ENCODE measurements at places on chromosomes 2 and 18.

- no peak for DNase-seq
These were observed 90.1 kb downstream of the LBH start for GRCh38 chr2:30321466-30321865.

GRCh38 chr2:170521299-170521698, 193.8 kb upstream of the SP5 start:
- no peak for DNase-seq

DNA sequence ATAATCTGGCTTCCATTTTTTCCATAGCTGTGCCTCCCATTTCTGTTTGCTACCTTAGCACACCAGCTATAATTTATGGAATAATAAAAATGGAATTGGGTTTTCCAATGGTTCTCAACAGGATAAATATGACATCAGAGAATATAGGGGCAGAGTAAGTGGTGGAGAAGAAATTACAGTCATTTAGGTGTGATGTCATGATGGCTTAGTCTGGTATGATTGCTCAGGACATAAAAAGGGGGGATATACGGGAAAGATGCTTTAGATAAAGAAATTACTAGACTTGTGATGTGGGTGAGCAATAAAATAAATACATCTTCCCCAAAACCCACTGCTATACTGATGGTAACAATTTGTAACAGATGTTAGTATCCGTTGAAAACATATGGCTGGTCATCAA, 21.6 kb upstream of the KIF5C start:
- no peak for DNase-seq

DNA sequence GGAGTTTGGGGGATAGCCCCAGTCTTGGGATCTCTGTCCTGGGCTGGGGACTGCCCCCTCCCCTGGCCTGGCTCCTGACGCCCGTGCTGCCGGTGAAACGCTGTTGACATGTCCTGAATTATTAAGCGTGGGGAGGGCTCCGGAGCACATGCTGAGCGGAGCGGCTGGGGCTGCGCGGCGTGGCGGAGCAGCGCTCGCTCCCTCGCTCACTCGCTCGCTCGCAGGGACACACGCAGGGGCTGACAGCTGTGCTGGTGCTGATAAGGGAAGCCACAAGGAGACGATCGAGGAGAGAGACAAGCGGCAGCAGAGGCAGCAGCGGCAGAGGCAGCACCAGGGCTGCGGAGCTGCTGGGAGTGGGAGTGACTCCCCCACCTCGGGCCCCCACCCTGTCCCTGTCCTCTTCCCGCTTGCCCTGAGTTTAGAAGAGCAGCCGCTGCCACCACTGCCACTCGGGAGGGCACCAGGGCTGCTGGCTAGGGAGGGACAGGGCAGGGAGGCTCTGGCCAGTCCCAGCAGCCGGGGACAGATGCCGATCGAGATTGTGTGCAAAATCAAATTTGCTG, at the start of gene ASIC4:
Gene ASIC4 (plus strand): TSS at position 287 of the 566 bp plus-strand sequence. CDS start 243 bp downstream, at position 530.
- DNase-seq = no peak

DNA sequence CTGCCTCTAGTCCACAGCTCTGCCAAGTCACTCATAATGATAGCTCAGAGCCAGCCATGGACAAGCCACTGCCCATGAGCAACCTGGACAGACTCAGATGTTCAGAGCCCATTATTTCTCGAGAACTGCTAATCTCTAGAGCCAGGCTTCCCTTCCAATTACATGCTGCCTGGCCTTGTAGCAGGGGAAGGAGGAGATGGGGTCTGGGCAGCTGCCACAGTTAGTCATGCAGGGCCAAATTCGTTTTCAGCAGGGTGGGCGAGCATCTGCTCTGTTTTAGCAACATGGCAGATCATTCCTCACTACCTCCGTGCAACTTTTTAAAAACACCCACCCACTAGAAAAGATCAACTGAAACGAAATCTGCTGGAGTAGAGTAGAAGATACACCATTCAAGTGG, 141.8 kb downstream of the MYO5B start:
- no peak for DNase-seq

- DNase-seq = no peak
These were observed 28.9 kb upstream of the ITGA6 start for GRCh38 chr2:172398440-172398839.

- no peak for DNase-seq
These were observed 228.3 kb downstream of the LDLRAD4 start for GRCh38 chr18:13446610-13447461.

GRCh38 chr2:102159295-102159694, 16.7 kb downstream of the IL1R1 start:
- DNase-seq = no peak

- no peak for DNase-seq
These were observed 7.0 kb upstream of the MCFD2 start for GRCh38 chr2:46922606-46923005.

DNA sequence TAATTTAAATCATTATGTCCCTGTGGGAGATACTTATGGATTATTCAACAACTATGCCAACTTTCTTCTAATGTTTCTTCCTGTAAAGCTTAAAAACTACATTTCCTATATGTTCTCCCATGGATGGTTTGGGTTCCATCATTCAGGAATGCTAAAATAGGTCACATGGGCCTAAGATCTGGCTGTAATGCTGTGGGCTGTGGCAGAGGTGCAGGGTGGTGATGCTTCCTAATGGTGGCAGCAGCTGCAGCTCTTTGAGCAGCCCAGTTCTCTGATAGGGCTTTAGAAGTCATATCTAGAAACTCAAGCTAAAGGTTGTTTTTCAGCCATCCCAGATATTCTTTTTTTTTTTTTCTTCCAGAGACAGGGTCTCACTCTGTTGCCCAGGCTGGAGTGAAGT, 266.1 kb downstream of the ZNF385B start:
- no peak for DNase-seq

- no peak for DNase-seq
These were observed 179.7 kb upstream of the SH3BP4 start for GRCh38 chr2:234771980-234772732.

- peak; percentile 6 for DNase-seq
These were observed 477.2 kb downstream of the TRIB2 start for GRCh38 chr2:13193900-13194299.

- DNase-seq = no peak
These were observed 133.7 kb downstream of the MSH2 start for GRCh38 chr2:47536696-47537095.

GRCh38 chr18:7824970-7825369, 257.9 kb downstream of the PTPRM start:
- DNase-seq = no peak

GRCh38 chr2:16331772-16332171, 333.9 kb downstream of the CYRIA start:
- DNase-seq = no peak

GRCh38 chr18:40243607-40244006, 1711.4 kb upstream of the PIK3C3 start:
- no peak for DNase-seq

GRCh38 chr2:152078662-152079061, 20.2 kb downstream of the CACNB4 start:
- no peak for DNase-seq

DNA sequence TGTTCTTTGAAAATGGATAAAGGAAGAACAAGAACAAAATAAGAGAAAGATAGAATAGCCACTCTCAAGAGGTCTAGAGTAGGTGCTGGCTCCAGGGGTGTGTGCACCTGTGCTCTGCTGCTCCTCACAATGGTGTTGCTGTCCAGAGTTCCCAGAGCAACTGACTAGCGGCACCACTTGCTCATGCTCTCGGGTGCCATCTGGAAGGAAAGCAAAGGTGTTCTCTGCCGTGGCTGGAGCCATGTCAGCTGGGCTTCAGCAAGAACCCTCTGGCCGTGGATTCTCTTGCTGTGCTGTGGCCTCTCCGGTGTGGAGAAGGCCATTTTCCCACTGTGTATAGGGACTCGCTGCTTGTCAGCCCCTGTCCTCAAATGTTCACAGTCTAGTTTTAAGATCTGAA, 114.6 kb upstream of the TEX51 start:
- DNase-seq = no peak

DNA sequence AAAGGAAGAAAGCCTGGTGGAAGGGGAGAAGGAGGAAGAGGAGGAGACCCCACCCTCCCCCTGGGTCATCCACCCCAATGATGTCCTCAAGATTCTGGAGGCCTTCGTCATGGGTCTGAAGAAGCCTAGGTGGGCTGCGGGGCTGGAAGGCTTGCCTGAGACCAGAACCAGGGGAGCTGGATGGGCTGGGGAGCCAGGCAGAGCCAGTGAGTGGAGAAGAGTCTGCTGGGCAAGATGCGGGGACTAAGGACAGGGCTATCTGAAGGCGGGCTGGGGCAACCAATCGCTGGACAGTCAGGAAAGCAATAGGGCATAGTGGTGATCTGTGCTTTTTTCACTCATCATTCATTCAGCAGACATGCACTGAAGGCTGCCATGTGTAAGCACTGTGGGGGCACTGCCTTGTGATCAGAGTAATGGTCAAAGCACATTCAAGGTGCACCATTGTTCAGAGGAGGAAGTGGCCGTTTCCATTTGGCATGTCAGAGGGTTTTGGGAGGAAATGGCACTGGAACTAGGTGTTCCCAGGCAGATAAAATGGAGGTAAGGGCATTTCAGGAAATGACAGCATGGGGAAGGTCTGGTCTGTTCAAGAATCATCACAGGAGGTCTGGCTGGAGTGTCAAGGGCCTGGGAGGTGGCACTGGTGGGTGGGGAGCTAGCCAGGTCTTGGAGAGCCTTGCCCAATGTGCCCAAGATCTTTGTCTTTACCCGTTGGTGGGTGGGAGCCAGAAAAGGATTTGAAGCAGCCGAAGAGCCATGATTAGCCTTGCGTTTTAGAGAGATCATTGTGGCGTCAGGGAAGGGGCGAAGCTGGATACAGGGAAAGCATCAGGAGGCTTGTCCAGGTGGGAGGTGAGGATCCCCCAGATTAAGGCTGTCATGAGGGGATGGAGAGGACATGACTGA, 24.2 kb downstream of the OTOF start:
- no peak for DNase-seq

- DNase-seq = no peak
These were observed at the start of gene GNLY for GRCh38 chr2:85694052-85695025. Gene GNLY (plus strand): TSS chr2:85694358. CDS start chr2:85694419, 61 bp downstream.

DNA sequence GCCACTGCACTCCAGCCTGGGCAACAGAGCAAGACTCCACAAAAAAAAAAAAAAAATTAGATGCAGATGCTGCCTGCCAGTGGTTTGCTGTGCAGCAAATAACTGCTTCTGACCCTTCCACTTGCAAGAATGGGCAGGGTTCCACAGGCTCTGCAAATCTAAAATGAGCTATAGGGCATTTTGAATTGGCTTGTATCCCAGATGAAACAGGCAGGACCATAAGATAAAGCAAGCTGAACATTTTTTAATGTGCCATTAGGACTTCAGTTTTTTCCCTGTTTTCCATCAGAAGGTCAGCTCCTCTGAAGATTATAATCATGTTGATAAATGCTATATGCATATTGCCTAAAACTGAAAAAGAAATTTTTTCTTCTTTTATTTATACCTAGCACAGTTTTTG, 15.7 kb upstream of the FZD7 start:
- DNase-seq = no peak

GRCh38 chr2:60357996-60358395, 195.5 kb downstream of the BCL11A start:
- no peak for DNase-seq

DNA sequence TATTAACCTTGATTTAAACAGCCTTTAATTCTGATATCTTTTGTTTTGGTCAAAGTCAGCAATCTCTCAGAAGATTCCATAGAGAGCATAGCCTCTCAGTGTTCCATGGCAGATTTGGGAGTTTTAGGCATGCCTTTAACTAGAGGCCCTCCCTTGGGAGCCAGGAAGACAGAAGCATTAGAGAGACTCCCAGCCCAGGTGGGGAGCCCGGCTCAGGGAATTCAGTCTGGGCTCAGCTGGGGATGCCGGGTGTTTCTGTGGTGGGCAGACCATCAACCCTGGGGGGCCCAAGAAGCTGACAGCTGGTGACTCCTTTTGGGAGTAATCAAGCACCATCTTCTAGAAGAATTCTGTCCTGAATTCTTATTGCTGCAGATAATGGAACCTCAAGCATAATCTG, 99.7 kb upstream of the CELF4 start:
- DNase-seq = no peak

DNA sequence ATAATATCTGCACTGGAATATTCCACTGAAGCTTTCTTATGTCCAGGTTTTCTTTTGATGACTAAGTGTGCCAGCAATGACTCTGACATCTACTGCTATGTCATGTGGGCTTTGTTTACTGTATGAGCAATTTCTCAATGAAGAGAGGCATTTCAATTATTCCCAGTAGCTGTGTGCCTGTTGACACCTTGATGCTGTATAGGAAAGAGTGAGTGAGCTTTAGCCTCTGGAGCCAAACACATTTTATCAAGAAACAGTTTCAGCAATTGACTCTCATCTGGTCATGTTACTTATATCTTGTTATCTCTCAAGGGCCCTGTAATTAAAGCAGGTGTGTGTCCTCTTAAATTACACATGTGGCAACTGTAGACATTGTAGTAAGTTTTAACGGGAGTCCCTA, 493.2 kb upstream of the FANCL start:
- no peak for DNase-seq

GRCh38 chr2:28608500-28609424, 112.9 kb downstream of the PLB1 start:
- DNase-seq = no peak

DNA sequence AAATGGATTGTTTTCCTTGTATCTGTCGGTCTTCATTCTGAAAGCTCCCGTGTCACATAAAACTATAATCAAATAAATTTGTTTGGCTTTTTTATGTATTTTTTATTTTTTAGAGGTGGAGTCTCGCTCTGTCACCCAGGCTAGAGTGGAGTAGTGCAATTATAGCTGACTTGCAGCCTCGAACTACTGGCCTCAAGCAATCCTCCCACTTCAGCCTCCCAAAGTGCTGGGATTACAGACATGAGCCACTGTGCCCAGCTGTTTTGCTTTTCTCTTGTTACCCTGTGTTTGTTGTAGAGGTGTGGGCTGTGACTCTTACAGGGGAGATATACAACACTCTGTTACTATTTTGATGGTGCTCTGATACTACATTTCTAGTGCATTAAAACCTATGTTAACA, 2.2 kb downstream of the GALM start:
- DNase-seq = no peak

GRCh38 chr2:37650548-37651093, 20.8 kb downstream of the CDC42EP3 start:
- DNase-seq = no peak

- DNase-seq = no peak
These were observed 148.0 kb downstream of the SMAD7 start for GRCh38 chr18:48802543-48803290.

DNA sequence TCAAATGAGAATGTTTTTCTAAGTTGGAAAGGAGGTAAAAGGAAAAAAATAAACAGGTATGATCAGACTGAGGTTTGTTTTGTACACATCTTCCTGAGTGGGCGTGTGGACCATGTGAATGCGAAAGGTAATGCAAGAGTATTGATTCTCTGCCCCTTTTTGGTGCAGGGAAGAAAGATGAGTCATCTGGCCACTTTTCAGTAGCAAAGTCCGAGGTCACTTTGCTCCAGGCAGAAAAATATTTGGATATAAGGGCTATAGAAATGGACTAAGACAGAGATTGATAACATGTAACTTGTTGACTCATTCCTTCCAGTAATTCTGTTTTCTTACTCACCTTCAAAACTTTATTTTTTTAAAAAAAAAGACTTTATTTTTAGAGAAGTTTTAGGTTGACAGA, 130.5 kb downstream of the DSEL start:
- DNase-seq = no peak
